ENCODE measurements at places on chromosomes 16 and 17. TPM values are rescaled to one million over a fixed set of nuclear protein-coding genes. Genes with fewer than 3 reads are reported as not detected.

Gene CLEC3A
- not detected for total RNA-seq

Gene CYTH1
- 57.2 TPM for total RNA-seq

Gene DPEP3
- not detected for total RNA-seq

Gene NPW
- total RNA-seq = 0.91 TPM

Gene PDILT
- not detected for total RNA-seq

Gene CCL11
- not detected for total RNA-seq

- no peak for DNase-seq
These were observed 13.6 kb downstream of the VASN start for GRCh38 chr16:4385066-4385788.

DNA sequence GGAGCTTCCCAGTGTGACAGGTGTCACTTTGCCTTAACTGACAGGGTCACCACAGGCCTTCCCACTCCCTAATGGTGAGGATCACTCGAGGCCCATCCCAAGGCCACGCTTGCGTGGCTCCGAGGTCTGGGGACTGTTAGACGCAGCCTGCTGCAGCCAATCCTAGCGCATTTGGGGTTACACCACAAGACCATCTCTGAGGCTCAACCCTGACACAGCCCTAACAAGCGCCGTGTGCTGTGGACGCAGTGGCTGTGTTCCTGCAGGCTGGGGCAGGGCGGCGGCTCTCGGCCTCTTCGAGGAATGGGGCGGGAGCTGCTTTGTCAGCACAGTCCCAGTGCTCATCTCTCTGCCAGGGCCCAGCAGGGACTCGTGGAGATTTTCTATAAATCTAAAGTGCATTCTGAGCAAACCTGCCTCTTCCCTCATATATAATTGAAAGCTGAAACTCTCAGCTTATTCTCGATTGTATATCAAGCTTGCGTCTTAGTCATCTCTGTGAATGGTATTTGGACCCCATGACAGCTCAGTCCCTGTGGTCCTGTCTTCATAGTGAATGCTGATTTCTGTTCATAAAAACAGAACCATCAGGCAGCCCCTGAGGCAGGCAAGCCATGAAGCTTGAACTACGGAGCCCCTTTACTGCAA, 65.8 kb upstream of the CHMP6 start:
- no peak for DNase-seq

DNA sequence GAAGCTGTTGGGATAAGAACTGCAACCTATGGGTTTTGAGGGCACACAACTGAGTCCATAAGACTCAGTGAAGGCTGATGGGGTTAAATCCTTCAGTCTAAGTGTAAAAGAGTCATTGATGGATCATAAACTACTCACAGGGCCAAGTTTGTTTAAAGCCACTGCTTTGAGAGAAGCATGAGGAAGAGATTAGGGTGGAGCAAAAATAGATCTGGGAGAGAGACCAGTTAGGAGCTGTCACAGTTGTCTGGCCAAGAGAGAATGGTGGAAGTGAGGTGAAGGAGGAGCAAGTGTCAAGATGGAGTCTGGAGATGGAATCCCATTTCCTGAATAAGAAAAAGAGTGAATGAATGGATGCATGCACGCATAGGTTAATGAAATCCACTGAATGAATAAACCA, 379.1 kb upstream of the CDH11 start:
- no peak for DNase-seq

- DNase-seq = no peak
These were observed 8.9 kb upstream of the PRSS21 start for GRCh38 chr16:2808181-2808580.

GRCh38 chr16:52436339-52437276, 110.3 kb downstream of the TOX3 start:
- DNase-seq = no peak

- DNase-seq = no peak
These were observed 4.2 kb upstream of the MEOX1 start for GRCh38 chr17:43665937-43666236.

GRCh38 chr16:51801635-51802034, 650.6 kb upstream of the SALL1 start:
- no peak for DNase-seq

DNA sequence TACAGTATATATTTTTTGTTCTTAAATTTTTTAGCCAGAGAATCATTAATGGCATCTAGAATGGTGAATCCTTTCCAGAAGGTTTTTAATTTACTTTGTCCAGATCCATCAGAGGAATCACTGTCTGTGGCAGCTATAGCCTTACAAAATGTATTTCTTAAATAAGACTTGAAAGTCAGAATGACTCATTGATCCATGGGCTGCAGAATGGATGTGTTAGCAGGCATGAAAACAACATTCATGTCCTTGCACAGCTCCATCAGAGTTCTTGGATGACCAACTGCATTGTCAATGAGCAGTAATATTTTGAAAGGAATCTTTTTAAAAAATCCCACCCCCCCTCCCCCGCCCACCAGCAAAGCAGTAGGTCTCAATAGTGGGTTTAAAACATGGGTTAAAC, 51.4 kb downstream of the CACNG1 start:
- no peak for DNase-seq

DNA sequence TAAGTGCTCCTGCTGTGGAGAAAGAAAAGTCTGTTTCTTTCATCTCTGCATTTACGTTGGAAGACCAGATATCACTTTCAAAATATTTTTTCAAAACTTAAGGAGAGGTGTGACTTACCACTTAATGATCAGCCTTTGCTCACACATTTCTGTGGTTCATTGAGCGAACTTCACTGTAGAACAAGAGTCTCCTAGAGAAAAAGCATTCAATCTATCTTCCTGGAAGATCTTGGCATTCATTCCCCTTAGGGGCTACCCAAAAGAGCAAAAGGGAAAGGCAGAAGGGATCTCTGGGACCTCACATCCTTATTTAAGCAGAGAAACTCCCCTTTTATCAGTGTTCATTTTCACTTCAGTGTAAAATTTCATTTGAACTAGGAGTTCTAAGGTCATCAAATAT, 61.2 kb downstream of the HS3ST3A1 start:
- DNase-seq = no peak

GRCh38 chr16:88769617-88770460, 15.2 kb downstream of the PIEZO1 start:
- DNase-seq = peak; percentile 63

DNA sequence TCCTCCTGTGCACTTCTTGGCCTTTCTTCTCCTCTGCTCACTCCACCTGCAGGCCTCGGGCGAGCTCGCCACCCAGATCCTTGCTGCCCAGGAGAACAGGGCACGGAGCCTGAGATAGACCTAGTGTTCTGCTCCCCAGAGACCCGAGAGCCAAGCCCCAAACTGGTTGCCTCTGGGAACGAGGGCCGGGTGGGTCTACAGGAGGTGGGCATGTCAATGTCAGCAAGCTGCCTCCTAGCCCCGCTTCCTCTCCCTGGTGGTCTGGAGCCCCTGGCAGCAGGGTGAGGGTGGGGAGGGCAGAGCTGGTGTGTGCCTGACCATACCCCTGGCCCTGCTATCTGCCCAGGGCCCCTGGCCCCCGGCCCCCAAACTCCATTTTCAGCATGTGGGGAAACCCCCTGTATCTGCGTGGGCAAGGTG, 841 bp upstream of the NDRG4 start:
- DNase-seq = no peak

- no peak for DNase-seq
These were observed 44.3 kb downstream of the OMG start for GRCh38 chr17:31252741-31253140.

- no peak for DNase-seq
These were observed 431.3 kb downstream of the MAF start for GRCh38 chr16:79169239-79169638.

DNA sequence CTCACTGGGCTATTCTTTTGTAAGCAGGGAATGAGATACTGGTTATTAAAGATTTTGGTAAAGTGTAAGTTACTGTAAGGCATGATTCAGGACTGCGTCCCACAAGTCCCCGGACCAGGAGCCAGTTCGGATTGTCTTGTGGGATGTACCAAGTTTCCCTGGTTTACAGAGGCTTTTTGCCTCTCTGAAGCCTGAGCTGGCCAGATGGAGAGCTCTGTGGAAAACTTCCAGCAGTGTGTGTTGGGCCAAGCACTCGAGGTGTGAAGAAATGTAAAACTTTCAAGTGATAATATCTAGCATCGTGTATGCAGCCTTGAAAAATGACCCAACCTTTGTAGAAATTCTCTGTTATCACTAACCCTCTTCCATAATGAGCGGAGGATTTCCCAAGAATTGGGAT, 2.4 kb downstream of the EPN2 start:
- DNase-seq = peak; percentile 6

DNA sequence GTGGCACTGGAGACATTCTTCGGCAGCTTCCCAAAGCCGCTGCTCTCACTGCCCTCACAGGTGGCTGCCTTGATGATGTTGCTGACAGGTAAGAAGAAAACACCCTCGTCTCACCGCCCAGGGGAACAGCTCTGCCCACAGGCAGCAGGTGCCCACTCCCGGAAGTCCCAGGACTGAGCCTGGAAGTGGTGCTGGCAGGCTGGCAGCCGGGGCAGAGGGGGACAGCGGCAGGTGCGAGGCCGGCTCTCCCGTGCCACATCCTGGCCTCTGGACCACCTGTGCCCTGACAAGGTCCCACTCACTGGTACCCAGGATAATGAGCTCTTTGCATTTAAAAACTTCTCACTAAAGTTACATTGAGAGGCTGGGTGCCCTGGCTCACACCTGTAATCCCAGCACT, 20.4 kb downstream of the CEP131 start:
- DNase-seq = no peak

- no peak for DNase-seq
These were observed 44.8 kb upstream of the CDRT4 start for GRCh38 chr17:15512071-15512709.

Data from glutamatergic neuron (in vitro differentiated cells).